ENCODE measurements at places on chromosomes 7 and 10. TPM values are rescaled to one million over a fixed set of nuclear protein-coding genes. Genes with fewer than 3 reads are reported as not detected.
A peak's percentile ranks its signal among the peaks of the same experiment; 100 is the strongest.

- no peaks in the 10 kb centered on the region for H3K27me3 ChIP-seq
- DNase-seq, result peak; percentile 56
- H3K36me3 ChIP-seq, result no peaks in the 10 kb centered on the region
- H3K4me3 ChIP-seq, result no peak overlapping the region
- H3K4me1 ChIP-seq, result no peaks in the 10 kb centered on the region
Observed at GRCh38 chr7:131602994-131603372, 46.6 kb upstream of the PODXL start.

DNA sequence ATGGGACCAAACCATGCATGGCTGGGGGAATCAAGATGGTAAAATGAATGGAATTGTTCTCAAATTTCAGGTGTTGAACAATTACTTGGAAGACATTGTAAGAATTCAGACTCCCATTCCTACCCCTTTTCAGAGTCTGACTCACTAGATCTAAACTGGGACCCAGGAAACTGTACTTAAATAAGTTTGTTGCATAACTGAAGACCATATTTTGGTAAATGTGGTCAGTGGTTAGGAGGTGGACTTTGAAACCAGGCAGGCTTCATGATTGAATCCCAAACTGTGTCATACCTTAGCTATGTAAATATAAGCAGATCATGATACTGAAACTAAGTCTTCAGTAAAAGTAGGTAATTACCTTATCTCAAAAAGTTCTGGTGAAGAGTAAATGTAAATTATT is 41.7 kb downstream of the ZWINT start:
- no peak overlapping the region for H3K4me3 ChIP-seq
- DNase-seq, result no peak
- no peak overlapping the region for H3K27ac ChIP-seq
- H3K36me3 ChIP-seq, result no peaks in the 10 kb centered on the region

The FRMD4A gene
- total RNA-seq, result 17.1 TPM

The ARHGEF35 gene
- 3.6 TPM for total RNA-seq

DNA sequence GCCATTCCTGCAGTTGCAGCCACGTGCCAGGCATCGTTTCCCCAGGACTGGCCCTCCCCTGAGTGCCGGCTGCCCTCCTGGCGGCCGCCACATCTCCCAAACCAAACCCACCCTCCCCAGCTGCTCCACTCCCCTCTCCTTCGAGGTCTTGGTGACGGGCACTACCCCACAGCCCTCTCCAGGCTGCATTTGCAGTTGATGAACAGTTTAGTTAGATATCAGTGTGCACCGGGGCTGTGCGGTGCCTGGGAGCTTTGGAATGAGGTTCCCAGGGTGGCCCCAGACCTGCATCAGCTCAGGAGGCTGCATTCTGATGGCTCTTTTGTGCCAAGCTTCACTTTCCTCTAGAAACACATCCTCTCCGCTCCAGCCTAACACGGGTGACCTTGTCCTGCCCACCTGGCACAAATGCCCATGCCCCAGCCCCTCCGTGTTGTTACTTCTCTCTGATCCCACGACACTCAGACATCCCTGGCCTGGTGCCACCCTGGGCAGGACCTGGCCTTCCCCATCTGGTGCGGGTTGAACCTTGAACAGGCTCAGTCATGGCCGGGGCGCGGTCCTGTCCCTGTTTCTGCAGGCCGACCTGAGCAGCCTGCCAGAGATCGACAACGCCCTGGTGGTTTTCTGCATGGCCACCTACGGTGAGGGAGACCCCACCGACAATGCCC is 14.5 kb downstream of the TMEM120A start:
- H3K27ac ChIP-seq, result peak overlapping the region; percentile 21
- H3K27me3 ChIP-seq, result no peaks in the 10 kb centered on the region
- H3K4me3 ChIP-seq, result no peak overlapping the region
- H3K36me3 ChIP-seq, result peaks cover 55% of the 10 kb centered on the region
- peaks cover 30% of the 10 kb centered on the region for H3K4me1 ChIP-seq
- no peak for DNase-seq

DNA sequence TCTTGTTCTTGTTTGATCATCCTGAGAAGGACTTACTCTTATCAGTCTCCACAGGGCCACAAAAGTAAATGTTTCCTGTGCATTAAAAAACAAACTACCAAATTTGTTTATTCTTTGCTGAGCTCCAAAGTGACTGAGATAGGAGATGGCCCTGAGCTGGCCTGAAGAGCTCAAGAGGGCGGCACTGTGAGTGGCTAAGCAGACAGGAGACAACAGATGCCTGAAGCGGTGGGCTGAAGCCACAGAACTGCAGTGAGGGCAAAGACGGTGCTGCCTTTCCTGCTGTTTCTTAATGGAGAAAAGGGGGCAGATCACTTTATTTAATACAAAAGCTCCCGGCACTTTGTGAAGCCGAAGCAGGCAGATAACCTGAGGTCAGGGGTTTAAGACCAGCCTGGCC is 379.6 kb downstream of the ARL4A start:
- DNase-seq, result no peak
- no peak overlapping the region for H3K4me3 ChIP-seq
- H3K27me3 ChIP-seq, result no peaks in the 10 kb centered on the region
- no peaks in the 10 kb centered on the region for H3K36me3 ChIP-seq

DNA sequence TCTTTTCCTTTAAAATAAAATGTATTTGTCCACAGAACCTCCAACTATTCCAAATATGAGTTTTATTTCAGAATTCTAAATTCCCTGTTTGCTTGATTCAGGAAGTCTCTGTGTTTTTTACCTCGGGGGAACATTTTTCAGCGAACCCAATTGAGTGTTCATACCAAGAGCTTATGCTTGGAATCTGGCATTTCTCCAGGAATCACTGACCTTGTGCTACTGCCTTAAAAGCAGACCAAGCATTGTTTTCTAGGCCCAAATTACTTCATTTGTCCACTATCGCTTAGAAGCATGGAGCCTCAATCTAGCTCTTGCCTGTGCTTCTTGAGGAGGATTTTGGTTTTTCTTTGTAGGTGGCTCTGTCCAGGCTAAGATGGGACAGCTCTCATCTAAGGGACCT is 59.4 kb downstream of the EBLN1 start:
- no peaks in the 10 kb centered on the region for H3K27me3 ChIP-seq
- no peaks in the 10 kb centered on the region for H3K4me1 ChIP-seq
- no peaks in the 10 kb centered on the region for H3K36me3 ChIP-seq
- no peak overlapping the region for H3K27ac ChIP-seq
- DNase-seq, result no peak

DNA sequence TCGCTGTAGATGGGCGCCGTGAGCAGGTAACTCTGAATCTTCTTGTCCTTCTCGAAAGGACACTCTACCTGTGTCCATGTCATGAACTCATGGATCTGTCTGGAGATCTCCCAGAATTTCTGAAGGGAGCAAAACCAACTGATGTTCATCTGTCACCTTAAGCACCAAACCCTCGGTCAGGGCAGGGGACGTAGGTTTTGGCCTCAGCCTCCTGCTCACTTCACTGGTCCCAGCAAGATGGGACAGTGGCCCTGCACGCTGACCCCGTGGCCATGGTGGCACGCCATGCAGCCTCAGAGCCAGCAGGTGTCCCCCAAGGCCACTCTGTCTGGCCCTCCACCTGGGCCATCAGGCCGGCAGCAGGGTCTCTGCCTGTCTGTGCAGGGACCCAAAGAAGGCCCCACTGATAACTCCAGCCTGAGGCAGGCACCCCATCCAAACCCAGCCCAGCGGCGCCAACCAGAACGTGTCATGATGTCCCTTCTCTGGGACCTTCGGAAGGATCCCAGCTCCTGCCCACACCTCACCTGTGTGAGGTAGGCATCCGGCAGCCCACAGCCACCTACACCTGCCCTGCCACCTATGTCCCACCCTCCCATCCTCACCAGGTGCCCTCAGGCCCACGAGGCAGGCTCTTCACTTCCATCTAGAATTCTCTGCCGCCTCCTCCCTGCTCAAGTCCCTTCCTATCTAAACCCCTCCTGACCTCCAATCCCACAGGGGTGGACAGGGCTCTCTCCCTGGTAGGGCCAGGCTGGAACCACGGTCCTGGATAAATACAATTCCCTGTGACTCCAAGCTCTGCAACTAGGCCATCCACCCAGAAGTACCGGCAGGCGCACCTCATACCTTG is 59.0 kb downstream of the CSGALNACT2 start:
- H3K4me3 ChIP-seq, result no peak overlapping the region
- H3K27me3 ChIP-seq, result no peaks in the 10 kb centered on the region
- no peaks in the 10 kb centered on the region for H3K4me1 ChIP-seq
- no peak overlapping the region for H3K27ac ChIP-seq
- DNase-seq, result peak; percentile 20

DNA sequence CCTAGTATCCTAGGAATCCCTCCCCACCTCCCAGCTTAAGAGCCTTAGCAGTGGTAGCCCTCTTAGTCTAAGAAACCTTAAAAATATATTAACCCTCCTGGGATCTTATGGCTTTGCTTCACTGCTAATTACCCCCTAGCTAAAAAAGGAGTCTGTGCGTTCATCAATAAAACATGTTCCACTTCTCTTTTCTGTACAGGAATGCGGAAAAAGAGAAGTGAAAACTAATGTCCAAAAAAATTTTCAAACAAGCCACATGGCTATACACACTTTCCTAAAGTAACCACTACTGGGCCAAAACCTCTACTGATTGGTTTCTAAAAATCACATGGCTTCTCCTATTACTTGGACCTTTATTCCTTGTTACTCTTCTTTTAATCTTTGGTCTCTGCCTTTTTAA is 667.1 kb upstream of the LRRTM3 start:
- no peaks in the 10 kb centered on the region for H3K27me3 ChIP-seq
- no peak for DNase-seq
- H3K4me3 ChIP-seq, result no peak overlapping the region

GRCh38 chr7:135389971-135390370 is 119.9 kb downstream of the CNOT4 start:
- peaks cover 4% of the 10 kb centered on the region for H3K4me1 ChIP-seq
- DNase-seq, result no peak
- H3K36me3 ChIP-seq, result peaks cover 15% of the 10 kb centered on the region
- H3K27ac ChIP-seq, result no peak overlapping the region

GRCh38 chr7:106895246-106895864 is 30.3 kb downstream of the PIK3CG start:
- DNase-seq, result no peak
- no peaks in the 10 kb centered on the region for H3K27me3 ChIP-seq
- no peak overlapping the region for H3K4me3 ChIP-seq
- no peaks in the 10 kb centered on the region for H3K4me1 ChIP-seq

The SUN3 gene
- not detected for total RNA-seq

The STAG3 gene
- 0.28 TPM for total RNA-seq

The COL17A1 gene
- 1.7 TPM for total RNA-seq

The EFCAB10 gene
- not detected for total RNA-seq

The CYP3A4 gene
- 138 TPM for total RNA-seq

The HYAL4 gene
- total RNA-seq, result not detected

- no peak for DNase-seq
- H3K4me3 ChIP-seq, result no peak overlapping the region
- no peaks in the 10 kb centered on the region for H3K4me1 ChIP-seq
- H3K27ac ChIP-seq, result no peak overlapping the region
Observed at GRCh38 chr10:52071814-52072213, 242.3 kb upstream of the DKK1 start.

DNA sequence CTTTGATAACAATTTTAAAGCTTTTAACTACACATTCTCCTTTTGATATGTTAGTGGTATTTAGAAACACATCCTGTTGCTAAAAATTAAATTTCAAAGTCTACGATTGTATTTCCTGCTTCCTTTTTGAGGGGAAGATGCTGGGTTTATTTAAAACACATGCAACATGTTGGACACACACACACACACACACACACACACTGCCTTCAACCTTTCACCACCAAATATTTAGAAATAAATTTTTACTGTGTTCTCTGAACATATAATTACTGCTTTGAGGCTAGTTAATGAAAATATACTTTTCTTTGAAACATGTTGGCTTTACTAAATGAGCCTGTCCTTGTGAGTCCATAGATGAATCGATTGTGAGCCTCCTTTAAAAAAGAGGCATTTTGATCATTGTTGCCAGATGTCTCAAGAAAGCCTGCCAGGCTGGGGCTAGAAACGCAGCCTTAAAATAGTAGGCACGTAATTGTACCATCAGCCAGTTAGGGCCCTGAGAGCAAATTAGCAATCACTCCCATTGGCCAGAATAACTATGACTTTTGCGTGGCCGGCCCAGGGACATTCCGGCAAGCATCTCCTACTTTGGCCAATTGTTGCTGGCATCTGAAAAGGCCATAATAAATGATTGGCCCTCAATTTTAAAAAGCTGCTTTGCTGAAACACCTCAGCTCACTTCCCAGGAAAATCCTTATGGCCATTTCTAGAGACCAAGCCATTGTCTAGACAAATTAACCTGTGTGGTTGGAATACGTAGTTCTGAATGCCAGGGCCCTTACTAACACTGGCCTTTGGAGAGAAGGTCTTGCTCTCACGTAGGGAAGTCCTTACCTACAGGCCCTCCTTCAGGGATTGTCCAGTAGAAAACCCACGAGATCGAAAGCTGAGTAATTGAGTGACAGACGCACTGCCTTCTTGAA is 9.9 kb upstream of the TEX36 start:
- no peaks in the 10 kb centered on the region for H3K4me1 ChIP-seq
- H3K27me3 ChIP-seq, result no peaks in the 10 kb centered on the region
- no peak overlapping the region for H3K4me3 ChIP-seq
- H3K27ac ChIP-seq, result no peak overlapping the region

- H3K27ac ChIP-seq, result no peak overlapping the region
- no peaks in the 10 kb centered on the region for H3K36me3 ChIP-seq
- no peaks in the 10 kb centered on the region for H3K4me1 ChIP-seq
- H3K27me3 ChIP-seq, result no peaks in the 10 kb centered on the region
Observed at GRCh38 chr7:111676811-111677210, 114.5 kb upstream of the IMMP2L start.

GRCh38 chr10:113129117-113129516 is 179.1 kb downstream of the TCF7L2 start:
- no peaks in the 10 kb centered on the region for H3K36me3 ChIP-seq
- DNase-seq, result no peak
- peaks cover 7% of the 10 kb centered on the region for H3K4me1 ChIP-seq
- H3K27me3 ChIP-seq, result no peaks in the 10 kb centered on the region

The SPDYE2B gene
- not detected for total RNA-seq

DNA sequence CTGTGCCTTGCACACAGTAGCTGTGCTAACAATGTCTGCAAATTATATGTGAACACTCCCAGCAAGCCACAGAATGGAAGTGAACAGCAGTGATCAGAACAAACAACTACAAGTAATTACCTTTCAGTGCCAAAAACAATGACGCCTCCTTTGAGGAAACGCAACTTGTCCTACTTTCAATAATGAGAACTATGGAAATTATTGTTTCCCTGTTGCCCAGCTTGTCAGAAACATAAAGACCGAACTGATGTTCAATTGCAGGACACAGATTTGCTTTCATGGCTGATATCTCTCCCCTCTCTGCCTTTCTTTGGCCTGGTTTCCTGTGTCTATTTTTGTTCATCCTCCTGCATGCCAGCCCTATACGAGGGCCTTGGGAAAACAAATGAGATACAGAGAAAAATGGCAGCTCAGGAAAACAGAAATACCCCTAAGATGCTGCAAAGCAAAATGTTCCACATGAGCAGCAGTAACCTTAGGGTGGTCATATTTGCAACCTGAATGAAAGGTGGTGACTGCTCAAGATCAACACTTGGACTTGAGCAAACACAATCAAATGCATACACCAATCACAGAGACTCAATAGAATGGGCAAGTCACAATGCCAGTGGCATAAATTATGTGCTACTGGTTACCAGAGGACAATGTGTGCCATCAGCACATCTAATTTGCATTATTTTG is 26.8 kb downstream of the COBL start:
- H3K4me3 ChIP-seq, result no peak overlapping the region
- no peaks in the 10 kb centered on the region for H3K4me1 ChIP-seq
- H3K36me3 ChIP-seq, result no peaks in the 10 kb centered on the region

GRCh38 chr7:106802589-106802988 is 62.5 kb upstream of the PIK3CG start:
- DNase-seq, result no peak
- H3K27ac ChIP-seq, result no peak overlapping the region
- H3K27me3 ChIP-seq, result no peaks in the 10 kb centered on the region
- no peak overlapping the region for H3K4me3 ChIP-seq
- no peaks in the 10 kb centered on the region for H3K36me3 ChIP-seq
- H3K4me1 ChIP-seq, result no peaks in the 10 kb centered on the region

The GATA3 gene
- 0.08 TPM for total RNA-seq

The XRCC2 gene
- 0.33 TPM for total RNA-seq

The PDCD11 gene
- 20.9 TPM for total RNA-seq
